Cardiac septum (tissue), 1 donor: ENCODE measurements at places on chromosomes 2 and 18. TPM values are rescaled to one million over a fixed set of nuclear protein-coding genes. Genes with fewer than 3 reads are reported as not detected.

The KLHL30 gene
- 14.3 TPM for total RNA-seq

The UPP2 gene
- not detected for total RNA-seq

The WDR7 gene
- 28.0 TPM for total RNA-seq

The FOXI3 gene
- not detected for total RNA-seq

DNA sequence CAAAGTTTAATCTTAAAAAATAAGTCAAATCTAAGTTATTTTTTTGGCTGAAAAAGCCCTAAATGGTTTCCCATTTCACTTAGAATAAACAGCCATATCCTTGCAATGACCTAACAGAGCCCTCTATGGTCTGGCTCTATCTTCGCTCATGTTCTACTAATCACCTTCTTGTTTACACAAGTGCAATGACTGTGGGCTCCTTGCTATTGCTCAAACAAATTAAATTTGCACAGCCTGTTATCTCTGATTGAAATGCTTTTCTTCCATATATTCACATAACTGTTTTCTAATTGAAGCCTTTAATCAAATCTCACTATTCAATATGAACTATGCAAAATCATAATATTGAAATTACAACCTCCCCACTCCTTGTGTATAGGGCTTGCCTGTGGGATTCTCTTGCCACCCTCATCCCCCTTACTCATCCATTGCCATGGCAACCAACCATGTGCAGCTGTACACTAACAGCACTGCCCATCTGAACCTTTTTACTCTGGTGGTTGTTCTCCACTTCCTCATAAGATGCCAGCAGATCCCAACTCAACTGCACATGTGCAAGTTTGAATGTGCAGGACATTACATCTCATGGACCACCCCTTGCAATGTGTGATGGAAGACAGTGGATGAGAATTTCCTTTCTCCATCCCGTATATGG, 1083.2 kb downstream of the SOCS6 start:
- no peak for DNase-seq

DNA sequence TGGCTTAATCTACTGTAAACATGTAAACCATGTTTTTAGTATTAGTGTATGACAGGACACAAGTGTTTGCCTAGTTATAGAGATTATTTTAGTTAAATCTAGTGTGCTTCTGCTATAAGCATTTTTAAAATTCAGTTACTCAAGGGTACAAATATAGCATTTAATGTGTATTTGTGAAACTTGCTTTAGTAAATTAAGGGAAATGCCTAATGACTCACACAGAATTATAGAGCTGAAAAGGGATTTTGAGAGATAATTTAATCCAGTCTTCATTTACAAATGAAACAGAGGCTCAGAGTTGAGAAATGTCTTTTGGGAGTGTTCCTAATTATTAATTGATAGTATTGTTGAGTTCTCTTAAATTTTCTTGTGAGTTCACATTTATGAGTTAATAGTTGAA, 8.2 kb downstream of the ACTR3 start:
- no peak for DNase-seq

GRCh38 chr2:241208058-241208457, 19.6 kb downstream of the ANO7 start:
- DNase-seq: no peak

- DNase-seq: no peak
Measured at GRCh38 chr2:46898024-46898423, 17.6 kb downstream of the MCFD2 start.

GRCh38 chr2:178478439-178479274, at the start of gene FKBP7:
FKBP7 (minus strand) TSS chr2:178478600; CDS start chr2:178478499, 101 bp downstream.
- peak; percentile 96 for DNase-seq

DNA sequence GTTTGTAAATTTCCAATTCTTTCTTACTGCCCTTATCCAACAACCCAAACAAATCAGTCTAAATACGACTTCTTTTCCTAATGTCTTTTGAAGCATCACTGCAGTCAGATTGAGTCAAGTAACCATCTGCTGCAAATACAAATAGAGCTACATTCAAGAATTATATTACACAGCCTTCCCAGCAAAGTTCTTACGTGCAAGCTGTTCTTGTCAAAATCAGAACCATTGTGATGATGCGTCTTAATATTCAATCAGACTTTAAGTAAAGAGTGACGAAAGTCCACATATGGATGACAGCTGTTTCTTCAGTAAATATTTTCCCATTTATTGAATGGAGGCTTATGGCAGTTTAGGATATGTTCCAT, 943.8 kb downstream of the LRP1B start:
- DNase-seq: no peak

- no peak for DNase-seq
Measured at GRCh38 chr18:54392543-54393023, 34.9 kb downstream of the C18orf54 start.

DNA sequence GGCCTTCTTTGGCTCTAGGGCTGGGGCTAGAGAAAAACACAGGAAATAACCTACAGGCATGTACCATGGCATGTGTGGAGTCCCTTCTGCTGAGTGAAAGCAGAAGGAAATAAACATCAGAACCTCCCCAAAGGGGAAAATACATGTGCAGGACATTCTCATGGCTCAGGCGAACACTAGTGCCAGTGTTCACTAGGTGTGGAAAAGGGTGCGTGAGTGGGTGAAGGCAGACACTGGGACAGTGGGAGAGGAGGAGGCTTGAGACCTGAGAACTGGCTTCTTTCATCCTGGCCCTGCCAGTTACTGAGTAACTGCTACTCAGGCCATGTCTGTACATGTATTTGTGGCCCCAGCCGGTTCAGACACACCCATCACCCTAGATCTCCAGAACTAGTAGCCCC, 268.2 kb downstream of the PRKCE start:
- no peak for DNase-seq

- no peak for DNase-seq
Measured at GRCh38 chr2:102558463-102558862, 60.9 kb upstream of the SLC9A2 start.

DNA sequence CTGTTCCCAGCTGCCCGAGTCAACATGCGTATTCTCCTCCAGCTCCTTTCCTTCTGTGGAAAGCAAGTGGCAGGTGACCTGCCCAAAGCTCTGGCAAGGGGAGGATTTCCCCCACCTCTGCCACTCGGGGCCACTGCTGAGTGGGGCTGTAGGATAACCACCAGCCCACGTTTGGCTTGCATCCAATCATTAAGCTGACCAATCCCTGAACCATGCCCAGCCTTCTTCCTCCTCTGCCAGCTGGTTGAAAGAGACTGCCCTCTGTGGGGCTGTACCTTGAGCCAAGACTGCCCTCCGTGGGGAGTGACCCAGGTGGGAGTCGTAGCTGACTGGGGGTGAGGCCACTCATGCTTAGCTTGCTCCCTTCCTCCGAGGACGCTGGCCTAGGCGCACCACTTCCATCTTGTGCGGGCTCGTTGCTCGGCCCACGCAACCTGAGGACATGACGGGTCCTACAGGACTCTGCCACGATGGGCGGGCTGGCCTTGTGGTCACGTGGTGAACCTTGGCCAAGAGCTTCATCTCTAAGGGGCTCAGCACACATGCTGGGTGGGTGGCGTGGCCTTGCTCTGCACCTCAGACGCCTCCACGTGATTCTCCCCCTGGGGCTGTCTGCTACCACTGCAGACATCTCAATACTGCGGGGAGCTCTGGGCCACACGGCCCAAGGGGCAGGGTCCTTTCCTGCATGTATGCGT, 112.1 kb downstream of the NDUFA10 start:
- DNase-seq: peak; percentile 59

- DNase-seq: no peak
Measured at GRCh38 chr2:36455788-36456187, 100.2 kb downstream of the CRIM1 start.
